Activated B cell treated with CpG ODN at 0.5 μM for 24 hours (primary cell): ENCODE measurements at places on chromosomes 11 and 22.

DNA sequence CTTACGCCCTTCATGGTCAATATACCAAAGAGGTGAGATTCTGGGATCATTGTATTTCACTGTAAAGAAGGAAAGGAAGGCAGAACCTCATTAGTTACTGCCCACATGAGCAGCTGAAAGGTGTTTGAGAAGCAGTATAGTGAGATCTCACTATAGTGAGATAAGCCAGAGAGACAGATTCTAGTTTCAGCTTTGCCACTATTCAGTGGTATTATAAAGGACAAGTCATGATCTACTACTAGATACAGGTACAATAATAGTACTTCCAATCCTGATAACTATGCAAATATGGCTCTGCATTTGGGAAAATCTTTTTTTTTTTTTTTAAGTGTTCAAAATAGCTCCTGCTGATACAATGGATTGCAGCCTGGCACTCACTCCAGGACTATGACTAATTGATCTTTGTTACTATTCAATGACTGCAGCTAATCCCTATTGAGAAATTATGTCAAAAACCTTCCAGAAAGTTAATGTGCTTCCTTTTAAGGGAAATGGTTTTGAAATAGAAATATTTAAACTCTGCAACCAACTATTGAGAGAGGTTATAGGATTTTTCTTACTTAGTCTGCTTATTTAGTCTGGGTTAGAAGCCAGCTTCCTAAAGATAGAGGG is 8.3 kb upstream of the DLAT start:
- no peak for DNase-seq

- DNase-seq = no peak
These were observed 48.3 kb upstream of the BIRC3 start for GRCh38 chr11:102268985-102269470.

DNA sequence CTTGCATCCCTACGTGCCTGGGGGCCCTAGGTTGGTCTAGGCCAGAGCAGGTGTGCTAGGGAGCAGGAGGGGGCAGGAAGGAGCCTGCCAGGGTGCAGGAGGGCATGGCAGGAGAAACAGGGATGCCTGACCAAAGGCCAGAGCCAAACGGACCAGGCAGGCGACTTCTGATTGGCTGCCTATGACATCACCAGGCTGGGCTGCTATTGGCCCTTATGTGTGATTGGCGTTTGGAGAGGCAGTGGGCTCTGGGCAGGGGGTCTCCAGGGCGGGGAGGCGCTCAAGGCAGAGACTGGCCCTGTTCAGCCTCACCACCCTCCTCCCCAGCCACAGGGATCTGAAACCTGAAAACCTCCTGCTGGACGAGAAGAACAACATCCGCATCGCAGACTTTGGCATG is 44.4 kb downstream of the MOB2 start:
- DNase-seq = no peak

DNA sequence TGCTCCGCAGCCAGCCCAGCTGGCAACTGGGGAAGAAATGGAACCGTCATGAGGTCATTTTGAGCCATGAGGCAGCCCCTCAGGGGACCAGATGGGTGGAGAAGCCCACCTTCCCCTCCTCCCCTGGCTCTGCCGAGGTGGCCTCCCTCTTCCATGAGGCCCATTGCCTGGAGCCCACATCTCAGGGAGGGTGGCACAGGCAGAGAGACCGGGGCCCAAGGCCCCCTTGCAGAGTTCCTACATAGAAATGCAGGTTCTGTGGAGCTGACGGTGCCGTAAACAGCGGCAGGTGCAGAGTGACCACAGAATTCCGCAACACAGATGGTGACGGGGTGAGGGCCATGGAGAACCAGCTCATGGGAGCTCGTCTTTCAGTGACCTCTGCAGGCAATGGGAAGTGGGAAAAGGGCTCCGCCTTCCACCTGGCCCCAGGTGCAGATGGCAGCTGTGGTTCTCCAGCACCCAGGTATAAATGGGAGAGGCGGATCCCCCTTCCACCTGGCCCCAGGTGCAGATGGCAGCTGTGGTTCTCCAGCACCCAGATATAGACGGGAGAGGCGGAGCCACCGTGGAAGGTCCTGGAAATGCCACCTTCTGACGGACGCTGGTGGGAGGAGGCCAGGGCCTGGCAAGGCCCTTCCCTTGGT is 765.4 kb downstream of the BRD1 start:
- no peak for DNase-seq

DNA sequence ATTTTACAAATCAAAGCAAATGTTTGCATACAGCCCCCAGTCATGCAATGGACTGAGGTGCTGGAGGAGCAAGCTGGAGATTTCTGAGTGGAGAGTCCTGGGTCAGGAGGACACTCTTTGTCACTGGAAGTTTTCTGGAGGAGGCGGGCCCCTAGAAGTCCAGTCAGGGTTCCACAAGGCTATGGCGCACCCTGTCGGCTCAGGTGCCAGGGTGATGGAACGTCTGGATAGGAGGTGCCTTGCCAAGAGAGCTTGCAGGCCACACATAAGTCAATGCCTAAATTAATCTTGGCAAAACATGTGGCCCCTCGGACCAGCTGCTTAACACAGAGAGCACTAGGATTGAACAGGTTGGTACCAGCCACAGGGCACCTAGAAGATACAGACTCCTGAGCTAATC is 174.7 kb upstream of the CADM1 start:
- DNase-seq = no peak

- no peak for DNase-seq
These were observed 184.4 kb downstream of the CEP164 start for GRCh38 chr11:117511931-117512539.

- no peak for DNase-seq
These were observed 42.7 kb downstream of the OR5B17 start for GRCh38 chr11:58316142-58316541.

DNA sequence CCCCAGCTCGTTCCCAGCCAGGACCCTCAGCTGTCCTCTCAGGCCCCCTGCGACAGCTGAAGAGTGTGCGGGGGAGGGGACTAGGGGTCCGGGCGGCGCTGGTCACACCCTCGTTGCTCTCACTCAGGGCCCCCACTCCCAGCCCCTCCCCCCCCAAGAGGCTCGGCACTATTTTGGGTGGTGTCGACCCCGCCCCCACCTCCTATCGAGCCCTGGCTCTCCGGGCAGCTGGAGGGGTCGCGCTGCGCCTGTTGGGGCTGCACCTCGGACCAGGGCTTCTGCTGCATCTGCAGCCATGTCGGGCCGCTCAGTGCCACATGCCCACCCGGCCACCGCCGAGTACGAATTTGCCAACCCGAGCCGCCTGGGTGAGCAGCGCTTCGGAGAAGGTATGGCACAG is at the start of gene HSPB2:
HSPB2 (plus strand) TSS at position 200 of the 400 bp plus-strand sequence; CDS start at position 296, 96 bp downstream.
- no peak for DNase-seq

- DNase-seq = no peak
These were observed 23.4 kb upstream of the ADA2 start for GRCh38 chr22:17242641-17243040.

- no peak for DNase-seq
These were observed 393.7 kb downstream of the BRD1 start for GRCh38 chr22:49433717-49434611.

DNA sequence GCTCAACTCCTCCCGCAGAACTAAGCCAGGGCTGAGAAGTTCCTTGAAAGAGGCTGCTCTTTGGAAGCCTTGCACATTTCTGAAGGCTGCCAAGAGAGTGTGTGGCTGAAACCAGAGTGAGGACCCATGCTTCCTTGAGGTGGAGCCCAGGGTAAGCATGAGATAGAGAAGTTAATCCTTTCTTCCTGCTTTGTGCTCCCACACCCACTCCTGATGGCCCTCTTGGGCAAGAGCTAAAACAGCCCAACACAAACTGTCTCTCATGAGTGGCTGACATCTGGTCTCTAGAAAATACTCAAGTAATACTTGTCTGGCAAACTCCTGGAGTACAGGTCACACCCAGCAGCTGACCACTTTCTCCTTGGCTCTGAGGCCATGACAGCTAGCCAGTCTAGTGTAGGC is 523.7 kb downstream of the INSC start:
- no peak for DNase-seq

DNA sequence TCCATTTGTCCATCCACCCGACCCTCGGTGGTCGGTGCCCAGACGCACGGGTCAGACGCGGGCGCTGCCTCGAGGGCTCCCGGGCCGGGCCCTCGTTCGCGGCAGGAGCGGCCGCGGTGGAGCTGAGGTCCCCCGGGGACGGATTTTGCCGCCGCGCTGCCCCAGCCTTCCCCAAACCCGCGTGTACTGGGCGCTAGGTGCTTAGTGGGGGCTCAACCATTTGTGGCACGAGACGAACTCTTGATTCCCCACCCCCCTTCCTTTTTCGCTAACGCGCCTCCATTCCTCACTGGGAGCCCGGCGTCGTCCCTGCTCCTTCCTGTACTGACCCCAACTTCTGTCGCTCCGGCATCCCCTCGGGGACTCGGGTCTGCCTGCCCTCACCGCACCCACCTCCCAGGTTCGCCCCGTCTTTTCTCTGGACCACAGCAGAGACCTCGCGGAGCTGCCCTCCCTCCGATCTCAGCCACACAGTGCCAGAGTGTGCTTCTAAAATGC is 789 bp upstream of the CBX7 start:
- DNase-seq = no peak

DNA sequence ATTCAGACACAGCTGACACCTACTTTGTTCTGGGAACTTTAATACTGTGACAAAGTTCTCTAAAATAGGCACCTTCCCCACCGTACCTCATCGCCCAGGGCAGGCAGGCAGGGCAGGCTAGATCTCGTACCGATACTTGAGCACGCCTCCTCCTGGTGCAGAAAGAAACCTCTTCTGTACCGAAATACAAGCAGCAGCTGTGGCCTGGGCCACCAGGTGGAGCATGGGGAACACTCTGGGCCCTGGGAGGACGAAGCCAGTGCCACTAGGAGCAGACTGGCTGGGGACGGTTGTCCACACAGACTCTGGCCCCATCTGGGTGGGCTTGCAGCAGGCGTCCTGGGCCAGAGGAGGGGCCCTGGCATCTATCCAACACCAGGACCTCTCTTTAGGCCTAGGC is 12.8 kb downstream of the PMM1 start:
- DNase-seq = no peak

- no peak for DNase-seq
These were observed 4.1 kb downstream of the PITPNM1 start for GRCh38 chr11:67500831-67501715.

DNA sequence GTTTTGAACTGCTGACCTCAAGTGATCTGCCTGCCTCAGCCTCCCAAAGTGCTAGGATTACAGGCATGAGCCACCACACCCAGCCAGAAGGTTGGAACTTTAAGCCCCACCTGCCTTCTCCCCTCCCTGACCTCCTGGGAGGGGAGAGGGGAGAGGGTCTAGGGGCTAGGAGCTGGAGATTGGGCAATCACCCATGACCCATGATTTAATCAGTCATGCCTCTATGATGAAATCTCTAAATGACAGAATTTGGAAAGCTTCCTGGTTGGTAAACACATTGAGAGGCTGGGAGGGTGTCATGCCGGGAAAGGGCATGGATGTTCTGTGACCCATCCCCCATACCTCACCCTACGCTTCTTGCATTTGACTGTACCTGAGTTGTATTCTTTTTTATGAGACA is 17.1 kb upstream of the TFIP11 start:
- DNase-seq = no peak

DNA sequence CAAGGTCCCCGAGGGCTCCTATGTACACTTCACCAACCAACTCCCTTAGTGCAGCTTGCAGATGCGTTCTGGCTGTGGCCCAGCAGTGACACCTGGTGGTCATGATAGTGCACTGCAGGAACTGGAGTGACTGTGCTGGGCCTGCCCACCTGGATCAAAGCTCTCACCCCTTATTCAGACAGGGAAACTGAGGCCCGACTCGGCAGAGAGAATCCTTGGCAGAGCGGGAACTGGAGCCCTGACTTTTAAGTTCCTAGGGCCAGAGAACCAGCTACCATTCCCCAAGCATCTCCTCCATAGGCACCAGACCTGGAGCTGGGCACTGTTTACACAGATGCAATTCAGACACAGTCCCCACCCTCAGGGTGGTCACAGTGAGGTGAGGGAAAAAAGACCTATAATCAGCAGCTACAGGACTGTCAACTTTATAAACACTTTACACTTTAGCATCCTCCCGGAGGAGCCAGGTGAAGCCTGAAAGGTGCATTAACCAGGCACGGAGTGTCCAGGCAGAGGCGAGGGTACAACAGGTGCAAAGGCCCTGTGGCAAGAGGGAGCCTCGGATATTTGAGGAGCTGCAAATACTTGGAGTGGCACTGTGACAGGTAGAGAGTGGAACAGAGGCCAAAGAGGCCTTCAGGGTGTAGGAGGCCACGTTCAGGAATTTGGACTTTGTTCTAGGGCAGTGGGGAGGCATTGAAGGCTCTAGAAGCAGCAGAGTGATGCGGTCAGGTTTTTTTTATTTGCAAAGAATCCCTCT is 22.0 kb downstream of the RHBDD3 start:
- peak; percentile 56 for DNase-seq

DNA sequence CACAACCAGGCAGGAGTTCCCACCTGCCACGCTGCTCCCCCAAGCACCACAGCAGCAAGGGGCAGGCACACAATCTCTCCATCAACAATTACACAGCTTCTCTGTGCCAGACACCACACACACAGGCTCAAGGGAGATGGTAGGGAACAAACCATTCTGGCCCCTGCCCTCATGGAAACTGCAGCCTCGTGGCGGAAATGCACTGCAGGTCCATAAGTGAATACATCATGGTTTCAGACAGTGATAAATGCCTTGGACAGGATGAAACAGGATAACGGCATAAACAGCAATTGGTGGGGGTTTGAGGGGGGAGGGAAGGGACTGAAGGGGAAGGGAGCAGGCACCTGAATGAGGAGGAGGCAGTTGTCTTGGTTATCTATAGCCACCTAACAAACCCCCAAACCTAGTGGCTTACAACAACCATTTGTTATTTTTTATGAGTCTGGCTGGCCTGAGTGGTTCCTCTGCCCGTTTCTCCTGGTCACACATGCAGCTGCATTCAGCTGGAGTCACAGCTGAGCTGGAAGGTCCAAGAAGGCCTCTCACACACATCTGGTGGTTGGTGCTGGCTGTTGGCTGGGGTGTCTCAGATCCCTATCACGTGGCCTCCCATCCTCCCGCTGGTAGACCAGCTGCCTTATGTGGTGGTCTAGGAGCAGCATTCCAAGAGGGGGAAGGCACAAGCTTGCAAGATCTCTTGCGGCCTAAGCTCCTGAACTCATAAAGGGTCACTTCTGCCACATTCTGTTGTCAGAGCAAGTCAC is 15.0 kb upstream of the YWHAH start:
- no peak for DNase-seq

GRCh38 chr11:64148917-64149617 is 16.8 kb downstream of the MACROD1 start:
- DNase-seq = no peak

DNA sequence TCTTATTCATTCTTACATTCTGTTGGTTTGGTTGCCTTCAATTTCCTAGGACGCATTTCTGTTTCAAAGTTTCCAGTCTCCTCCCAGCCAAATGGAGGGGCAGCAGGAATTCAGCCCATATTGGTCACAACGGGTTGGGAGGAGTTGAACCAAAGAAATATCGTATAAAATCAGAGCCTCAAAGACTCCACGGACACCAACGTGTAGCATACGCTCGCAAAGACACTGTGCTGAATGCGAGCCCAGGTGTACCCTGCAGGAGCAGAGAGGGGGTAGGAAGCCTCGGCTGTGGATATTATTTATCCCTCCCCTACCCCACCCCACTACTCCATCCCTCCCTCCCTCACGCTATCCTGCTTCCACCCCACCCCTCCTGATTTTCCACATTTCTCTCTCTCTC is 15.5 kb upstream of the CCND1 start:
- no peak for DNase-seq

- no peak for DNase-seq
These were observed 18.7 kb upstream of the SNX32 start for GRCh38 chr11:65814986-65815565.
